CD4-positive, alpha-beta T cell treated with Interleukin-12 subunit alpha and Interleukin-12 subunit beta, for 1 hour (primary cell): ENCODE measurements at places on chromosomes 12 and 14.
A peak's percentile ranks its signal among the peaks of the same experiment; 100 is the strongest.

GRCh38 chr14:96252999-96253539 is 2.9 kb upstream of the BDKRB1 start:
- DNase-seq: no peak

GRCh38 chr12:67764055-67764454 is 115.5 kb downstream of the DYRK2 start:
- DNase-seq: no peak

GRCh38 chr12:1804545-1805332 is 15.6 kb upstream of the LRTM2 start:
- peak; percentile 89 for DNase-seq

DNA sequence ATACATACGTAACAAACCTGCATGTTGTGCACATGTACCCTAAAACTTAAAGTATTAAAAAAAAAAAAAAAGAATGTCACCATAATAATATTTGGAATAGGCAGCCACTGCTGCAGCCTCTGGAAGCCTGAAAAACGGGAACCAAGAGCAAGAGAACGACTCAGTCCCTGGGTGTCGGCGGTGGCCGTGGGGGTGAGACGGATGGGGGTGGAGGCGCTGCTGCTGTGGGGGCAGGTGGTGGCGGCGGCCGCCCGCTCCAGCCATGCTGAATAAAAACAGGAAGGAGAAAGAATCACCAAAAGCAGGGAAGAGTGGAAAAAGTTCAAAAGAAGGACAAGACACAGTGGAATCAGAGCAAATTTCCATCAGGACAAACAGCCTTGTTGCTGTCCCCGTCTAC is 46.9 kb downstream of the ZFYVE21 start:
- DNase-seq: no peak

DNA sequence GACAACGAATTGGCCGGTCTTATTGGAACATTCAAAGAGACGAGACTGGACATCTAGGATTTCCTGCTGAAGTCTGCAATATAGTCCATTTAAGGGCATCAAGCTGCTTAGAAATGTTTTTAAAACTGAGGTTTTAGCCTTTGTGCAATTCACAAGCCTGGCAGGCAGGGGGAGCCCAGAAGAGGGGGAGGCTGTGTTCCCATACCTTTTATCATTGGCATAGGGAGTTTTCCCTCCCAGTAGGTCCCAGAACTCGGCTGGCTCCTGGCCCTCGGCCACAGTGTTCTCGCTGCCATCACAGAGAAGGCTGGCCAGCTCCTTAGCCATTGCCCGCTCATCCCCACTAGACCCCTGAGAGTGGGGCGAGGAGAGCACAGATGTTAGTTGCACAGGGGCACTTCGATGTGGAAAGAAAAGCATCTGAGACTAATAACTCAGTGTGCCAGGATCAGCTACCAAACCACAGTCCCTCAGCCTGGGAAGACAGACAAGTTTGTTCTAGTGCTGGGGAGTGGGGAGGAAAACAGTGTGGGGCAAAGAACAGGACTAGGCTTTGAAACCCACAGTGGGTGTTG is 15.1 kb downstream of the AVIL start:
- peak; percentile 37 for DNase-seq

- no peak for DNase-seq
These were observed 16.8 kb upstream of the RTRAF start for GRCh38 chr14:51972566-51972965.

GRCh38 chr12:105676694-105677093 is 346.2 kb downstream of the C12orf75 start:
- DNase-seq: no peak

DNA sequence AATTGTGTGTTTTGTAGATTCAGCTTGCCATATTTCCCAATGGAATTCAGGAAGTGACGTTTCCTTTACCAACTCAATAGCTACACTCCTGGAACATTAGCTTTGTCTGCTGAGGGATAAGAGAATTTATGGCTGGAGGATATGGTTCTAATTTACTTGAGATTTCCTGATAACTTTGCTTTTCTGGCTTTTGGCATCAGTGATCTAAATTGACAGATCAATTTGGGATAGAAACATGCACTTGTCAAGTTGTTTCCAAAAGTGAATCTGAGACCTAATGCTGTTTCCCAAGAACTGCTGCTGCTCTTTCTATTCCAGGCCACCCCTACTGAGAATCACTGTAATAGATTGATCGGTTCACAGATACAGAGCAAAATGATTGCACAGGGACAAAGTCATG is 43.2 kb downstream of the MGAT4C start:
- DNase-seq: no peak

- DNase-seq: no peak
These were observed 75.6 kb downstream of the RIMBP2 start for GRCh38 chr12:130640496-130640895.

DNA sequence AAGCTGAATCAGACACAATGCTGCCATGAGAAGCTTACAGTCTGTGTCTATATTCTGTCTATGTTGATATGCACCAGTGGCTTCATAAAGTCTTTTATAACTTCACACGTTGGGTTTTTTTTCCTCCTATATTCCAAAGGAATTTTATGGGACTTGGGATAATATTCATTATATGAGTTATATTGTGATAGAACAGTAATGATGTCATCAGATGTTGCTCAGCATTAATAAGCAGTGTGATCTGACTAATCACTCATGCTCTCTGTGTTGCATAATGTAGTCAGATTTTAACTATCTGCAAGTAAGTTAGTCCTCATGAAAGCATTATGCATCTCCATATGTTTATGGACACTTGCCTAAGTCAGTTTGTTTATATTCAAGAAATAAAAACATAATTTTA is 159.6 kb downstream of the PLCZ1 start:
- DNase-seq: no peak

GRCh38 chr14:103542605-103543088 is 13.7 kb downstream of the TRMT61A start:
- no peak for DNase-seq

DNA sequence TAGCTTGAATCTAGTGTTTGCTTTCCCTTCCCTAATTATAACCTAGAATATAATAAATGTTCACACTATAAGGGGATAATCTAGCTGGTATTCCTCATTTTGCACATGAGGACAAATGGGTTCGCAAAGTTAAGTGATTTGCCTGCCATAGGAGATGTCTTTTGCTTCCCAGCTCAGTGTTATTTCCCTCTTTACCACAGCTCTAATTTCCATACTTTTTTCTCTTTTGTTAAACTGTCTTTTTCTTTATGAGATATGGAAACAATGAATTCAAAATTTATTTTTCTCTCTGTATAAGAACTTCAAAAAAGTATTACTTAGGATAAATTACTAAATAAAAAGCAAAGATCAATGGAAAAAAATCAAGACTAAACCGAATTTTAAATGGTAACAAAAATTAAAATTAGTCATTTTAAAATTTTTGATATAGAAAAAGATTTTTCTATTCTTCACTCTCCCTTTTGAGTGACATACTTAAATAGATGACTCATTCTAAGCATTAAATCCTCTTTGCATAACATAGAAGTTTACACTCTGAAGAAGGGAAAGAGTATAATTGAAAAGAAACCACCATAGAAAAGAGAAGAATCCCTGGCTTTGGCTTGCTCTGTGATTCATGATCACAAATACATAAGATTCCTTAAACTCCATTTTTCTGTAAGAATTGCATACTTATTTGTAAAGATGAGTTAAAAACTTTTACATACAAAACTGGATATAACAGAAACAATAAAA is 97.3 kb downstream of the INSM2 start:
- no peak for DNase-seq

- no peak for DNase-seq
These were observed 198.1 kb upstream of the PLXNC1 start for GRCh38 chr12:93950311-93950710.

DNA sequence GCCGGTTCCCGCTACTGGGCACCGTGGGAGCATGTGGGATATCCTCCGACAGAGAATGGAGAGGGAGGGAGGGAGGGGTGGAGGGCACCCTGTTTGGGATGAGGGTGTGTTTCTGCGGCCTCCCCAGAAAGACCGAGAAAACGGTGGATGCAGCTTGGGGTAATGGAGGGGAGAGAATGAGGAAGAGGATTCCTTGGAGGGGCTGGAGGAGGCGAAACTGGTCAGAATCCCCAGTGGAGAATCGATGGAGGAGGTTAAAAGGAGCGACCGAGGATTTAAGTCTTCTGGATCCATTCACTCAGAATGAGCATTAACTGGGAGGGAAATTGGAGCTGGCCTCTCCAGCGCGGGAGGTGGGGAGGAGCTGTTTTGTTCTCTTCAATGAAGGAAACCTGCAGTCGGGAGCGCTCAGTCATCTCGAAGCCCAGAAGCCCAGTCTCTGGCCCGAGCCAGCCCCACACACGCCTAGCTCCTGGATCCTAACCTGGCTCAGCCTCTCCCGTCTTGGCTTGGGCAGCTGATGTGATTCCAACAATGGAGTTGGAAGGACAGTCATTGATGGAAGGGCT is 581 bp downstream of the ARG2 start:
- no peak for DNase-seq

GRCh38 chr12:113860950-113861349 is 105.2 kb downstream of the RBM19 start:
- no peak for DNase-seq

DNA sequence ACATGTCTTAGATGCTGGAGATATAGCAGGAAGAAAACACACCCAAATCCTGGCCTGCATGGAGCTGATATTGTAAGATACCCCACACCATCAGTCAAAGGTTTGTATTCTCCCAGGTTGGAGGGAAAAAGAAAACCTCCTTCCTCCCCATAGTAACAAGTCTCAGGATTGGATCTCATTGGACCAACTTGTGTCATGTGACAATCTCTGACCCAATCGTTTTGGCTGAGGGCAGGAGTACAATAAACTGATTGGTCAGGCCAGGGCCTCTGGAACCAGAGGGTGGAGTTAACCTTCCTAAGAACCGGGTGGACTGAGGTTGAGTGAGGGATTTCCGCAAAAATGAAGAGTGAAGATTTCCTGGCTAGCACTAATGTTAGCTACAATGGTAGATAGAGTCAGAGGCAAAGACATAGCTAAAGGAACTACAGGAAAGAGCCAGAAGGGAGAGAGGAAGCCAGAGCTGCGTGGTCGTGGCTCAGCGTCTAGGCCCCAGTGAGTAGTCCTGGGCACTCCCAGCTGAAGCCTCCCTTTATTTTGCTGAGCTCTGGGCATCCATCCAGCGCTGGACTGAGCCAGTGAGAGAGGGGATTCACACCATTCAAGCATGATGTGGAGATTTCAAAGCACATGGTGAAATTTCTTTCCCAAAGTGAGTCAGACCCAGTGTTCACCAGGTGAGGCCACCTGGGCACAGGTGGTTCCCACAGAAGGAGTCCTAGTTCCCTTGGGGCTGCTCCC is 219.9 kb downstream of the AACS start:
- no peak for DNase-seq

GRCh38 chr14:70881549-70882177 is 25.6 kb upstream of the PCNX1 start:
- no peak for DNase-seq

- DNase-seq: no peak
These were observed 230.8 kb upstream of the NAV3 start for GRCh38 chr12:77599782-77600467.

- DNase-seq: no peak
These were observed 43.9 kb downstream of the SSPN start for GRCh38 chr12:26239122-26239851.

DNA sequence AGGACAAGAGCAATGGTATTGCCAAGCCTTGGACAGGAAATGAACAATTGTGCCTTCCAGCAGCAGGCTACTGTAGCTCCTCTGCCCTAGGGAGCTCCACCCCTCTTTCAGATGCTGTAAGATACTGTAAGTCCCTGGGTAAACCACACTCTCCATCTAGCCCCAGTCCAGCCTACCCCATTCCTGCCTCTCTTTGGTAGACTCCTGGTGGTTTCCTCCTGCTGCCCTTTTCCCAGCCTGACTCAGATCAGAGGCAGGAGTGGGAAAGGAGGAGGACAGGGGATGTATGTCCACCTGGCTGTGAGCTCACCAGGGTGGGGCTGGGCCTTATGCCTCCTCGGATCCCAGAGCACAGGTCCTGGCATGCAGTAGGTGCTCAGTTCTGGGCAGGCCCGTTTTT is 174.6 kb downstream of the ESRRB start:
- no peak for DNase-seq

GRCh38 chr14:63475761-63476160 is 67.4 kb downstream of the PPP2R5E start:
- no peak for DNase-seq

DNA sequence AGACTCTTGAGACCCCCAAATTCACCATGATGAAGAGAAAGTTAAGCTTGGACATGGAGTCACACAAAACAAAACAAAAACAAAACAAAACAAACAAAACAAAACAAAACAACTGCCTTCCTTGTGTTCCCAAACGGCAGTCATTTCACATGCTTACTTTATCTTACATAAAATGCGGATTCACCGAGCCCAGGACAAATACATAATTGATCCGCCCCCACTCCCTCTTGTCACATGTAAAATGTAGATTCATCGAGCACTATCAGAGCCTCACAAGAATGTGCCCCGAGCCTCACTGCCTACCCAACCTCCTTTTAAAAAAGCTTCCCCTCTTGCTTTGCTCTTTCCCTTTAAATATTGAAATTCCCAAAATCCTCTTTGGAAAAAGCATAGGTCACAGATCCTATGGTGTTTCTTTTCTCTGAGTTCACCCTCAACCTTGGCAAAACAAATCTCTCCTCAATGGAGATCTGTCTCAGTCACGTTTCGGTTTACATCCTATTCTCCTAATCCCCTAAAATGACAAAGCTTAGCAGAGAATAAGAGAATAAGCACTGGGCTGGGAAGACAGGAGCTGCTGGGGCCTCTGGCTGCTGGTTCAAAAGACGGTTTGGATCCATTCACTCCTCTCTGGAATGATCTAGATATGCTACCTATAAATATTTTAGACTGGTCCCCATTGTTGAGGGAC is 83.7 kb downstream of the NINJ2 start:
- DNase-seq: no peak

DNA sequence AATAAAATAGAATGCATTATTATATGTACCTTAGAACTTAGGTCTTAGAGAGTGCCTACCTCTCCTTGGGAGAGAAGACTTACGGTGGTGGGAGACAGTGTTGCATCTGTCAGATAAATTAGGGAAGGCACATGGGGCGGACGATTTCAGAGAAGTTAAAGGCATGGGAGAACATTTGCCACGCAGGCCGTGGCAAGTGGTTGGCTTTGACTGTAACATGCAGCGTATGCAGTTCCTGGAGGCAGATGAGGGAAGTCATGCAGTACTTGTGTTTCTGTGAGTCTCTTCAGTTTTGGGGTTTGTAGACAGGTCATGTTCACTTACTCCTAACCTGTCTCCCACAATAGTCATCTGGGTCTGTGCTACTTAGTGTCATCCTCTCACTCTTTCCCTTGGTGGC is 43.6 kb downstream of the ETV6 start:
- DNase-seq: no peak

DNA sequence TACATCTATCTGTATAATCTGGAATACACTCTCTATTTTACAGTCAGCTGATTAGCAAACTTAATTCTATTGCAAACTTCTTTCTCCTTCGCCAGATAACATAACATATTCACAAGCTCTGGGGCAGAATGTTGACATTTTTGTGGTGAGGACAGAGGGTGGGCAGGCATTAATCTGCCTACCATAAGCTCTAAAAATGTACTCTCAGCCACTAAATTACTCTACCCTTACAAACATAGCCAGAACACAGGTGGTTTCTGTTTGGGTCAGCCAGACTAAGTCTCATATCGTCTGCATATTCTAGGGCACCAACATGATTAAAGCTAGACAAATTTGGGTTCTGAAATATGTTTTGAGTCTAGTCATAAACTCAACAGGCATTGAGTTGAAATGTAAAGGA is 90.1 kb downstream of the SLC6A15 start:
- DNase-seq: no peak

- no peak for DNase-seq
These were observed 1.0 kb upstream of the CLIP1 start for GRCh38 chr12:122423258-122424165.

- DNase-seq: no peak
These were observed 40.7 kb downstream of the C12orf50 start for GRCh38 chr12:87988534-87988933.

- no peak for DNase-seq
These were observed 181.6 kb downstream of the SOX5 start for GRCh38 chr12:23767834-23768233.
